Cortex of kidney (tissue), 1 donor: ENCODE measurements at places on chromosomes 7 and 10.

- DNase-seq: no peak
Measured at GRCh38 chr7:148299350-148300276, 291.0 kb upstream of the C7orf33 start.

- no peak for DNase-seq
Measured at GRCh38 chr10:46525177-46525823, 31.2 kb downstream of the GPRIN2 start.

- no peak for DNase-seq
Measured at GRCh38 chr7:15303357-15303756, 258.5 kb downstream of the AGMO start.

DNA sequence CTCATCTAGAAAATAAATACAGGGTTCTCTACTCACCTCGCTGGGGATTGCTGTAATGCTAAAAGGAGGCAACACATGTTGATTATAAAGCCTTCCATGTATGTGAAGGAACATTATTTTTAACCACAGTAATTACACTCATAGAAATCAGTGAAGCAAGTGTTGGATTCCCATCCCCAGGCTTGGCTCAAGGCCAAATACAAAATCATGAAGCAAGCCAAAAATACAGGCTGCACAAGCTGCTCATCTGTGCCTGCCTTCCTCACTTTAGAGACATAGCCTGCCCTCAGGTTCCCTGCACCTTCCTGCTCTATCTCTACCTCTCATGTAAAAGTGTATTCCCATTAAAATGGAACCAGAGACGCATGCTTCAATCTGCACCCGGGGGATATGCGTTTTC is 1077.1 kb upstream of the C7orf33 start:
- DNase-seq: no peak

DNA sequence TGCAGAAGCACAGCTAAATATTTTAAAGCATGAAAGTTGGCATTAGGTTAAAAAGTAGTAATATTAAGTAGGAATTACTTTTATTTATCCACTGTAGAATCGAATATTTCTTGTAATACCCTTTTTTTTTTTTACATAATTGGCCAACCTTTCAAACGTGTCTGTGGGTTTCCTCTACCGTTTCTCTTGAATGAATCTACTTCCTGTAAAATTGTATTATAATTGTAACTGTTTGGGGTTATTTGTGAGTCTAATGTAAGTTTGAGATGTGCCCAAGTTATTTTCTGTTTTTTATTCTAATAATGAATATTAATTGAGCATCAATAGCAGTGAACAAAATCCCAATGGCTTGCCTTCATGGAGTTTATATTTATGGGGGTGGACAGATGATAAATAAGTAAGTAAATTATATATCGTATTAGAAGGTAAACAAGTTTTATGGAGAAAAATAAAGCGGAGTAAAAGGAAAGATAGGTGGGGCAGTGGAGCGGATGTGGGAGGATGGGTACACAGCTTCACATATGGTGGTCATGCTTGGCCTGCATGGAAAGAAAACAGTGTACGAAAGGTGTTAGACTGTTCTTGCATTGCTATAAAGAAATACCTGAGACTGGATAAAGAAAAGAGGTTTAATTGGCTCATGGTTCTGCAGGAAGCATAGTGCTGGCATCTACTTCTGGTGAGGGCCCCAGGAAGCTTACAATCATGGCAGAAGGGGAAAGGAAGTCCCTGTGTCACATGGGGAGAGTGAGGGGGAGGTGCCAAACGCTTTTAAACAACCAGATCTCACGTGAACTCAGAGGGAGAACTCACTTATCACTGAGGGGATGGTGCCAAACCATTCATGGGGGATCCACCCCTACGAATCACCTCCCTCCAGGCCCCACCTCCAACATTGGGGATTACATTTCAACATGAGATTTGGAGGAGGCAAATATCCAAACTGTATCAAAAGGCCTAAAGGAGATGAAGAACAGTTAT is 5.4 kb downstream of the TSPAN13 start:
- no peak for DNase-seq

DNA sequence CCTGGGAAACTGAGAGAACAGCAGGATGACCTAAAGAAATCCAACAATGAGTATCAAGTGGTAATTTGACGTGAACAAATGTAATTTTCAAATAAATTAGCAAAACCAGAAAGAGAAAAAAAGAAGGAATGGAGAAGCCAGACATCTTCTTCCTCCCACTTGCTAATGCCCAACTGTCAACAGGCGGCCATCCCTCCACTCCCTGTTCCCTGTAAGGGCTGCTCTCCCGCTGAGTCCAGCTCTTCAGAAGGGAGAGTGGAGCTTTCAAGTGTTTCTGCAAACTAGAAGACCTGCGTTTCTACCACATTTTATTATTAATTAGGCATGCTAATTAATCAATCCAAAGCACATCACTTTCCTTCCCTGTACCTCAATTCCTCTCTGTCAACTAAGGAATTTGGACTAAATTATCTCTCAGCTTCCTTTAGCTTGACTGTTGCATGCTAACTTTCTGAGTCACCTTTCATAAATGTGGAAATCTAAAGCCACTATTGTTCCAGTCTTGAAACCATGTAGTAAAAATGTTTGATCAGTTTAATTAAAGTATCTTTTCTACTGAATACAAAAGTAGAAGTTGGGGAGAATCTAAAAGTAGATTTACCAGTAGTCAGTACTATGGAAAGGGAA is 48.4 kb upstream of the CUL1 start:
- DNase-seq: no peak
